Stimulated activated naive CD8-positive, alpha-beta T cell treated with anti-CD3 and anti-CD28 coated beads, Interleukin-15, Interleukin-2, amounts not matched to agents 100 U/mL and 50 U/mL, for 24 hours (primary cell): ENCODE measurements at places on chromosomes 1 and 21.

GRCh38 chr1:26468911-26469310, 3.3 kb upstream of the HMGN2 start:
- no peak for DNase-seq

- DNase-seq, result no peak
Observed at GRCh38 chr1:238119060-238119459, 228.3 kb upstream of the ZP4 start.

DNA sequence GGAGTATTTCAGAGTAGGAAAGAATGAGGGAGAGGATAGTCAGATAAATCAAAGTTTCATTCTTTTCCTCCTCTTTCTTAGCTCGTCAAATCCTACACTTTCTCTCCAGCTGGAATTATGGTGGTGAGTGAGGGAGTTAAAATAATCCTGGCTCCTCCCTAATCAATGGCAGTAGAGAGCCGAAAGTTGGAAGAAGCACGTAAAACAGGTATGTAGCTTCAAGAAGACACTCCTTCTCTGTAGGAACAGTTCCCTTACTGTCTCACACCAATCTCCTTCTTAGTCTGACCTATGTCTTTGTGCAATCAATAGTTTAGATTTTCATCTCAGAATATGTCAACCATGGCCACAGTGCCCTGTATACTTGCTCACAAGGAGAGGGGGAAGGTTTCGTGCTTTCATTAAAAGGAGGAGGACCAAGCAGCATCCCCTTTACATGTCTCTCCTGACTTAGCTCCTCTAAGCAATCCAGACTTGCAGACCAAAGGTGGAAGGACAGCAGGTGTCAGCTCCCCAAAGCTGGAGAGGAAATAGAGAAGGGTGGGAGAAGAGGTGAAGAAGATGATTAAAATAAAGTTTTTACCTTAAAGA, 878 bp downstream of the MINDY1 start:
- DNase-seq, result no peak

- DNase-seq, result no peak
Observed at GRCh38 chr21:24153137-24153536, 1454.1 kb downstream of the MRPL39 start.

DNA sequence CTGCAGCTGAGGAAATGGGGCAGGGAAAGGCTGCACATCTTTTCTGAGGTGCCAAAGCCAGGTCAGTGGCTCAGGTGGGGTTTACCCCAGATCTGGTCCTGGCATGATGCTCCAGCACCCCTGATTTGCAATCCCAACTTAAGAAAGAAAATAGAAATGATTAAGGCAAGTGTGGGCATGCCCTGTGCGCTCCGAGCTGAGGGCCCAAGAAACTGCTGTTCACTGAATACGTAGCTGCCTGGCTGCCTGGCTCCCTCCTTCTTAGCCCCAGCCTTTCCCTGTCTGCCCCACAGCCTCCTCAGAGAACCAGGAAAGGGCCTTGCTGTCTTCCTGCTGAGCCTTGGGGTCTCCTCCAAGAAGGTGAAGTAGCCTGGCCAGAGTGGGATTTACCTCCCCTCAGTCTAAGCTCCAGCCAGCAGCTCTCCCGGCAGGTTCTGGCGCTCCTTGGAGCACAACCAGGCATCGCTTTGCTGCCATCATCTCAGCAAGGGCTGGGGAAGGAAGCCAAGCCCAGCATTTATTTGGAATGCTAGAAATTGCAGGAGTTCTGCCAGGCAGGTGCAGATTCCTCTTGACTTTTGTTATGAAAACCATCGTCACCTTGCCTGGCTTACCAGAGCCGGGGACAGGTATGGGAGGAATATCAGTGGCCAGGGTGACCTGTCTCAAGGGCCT, 51.3 kb upstream of the SELENON start:
- no peak for DNase-seq

DNA sequence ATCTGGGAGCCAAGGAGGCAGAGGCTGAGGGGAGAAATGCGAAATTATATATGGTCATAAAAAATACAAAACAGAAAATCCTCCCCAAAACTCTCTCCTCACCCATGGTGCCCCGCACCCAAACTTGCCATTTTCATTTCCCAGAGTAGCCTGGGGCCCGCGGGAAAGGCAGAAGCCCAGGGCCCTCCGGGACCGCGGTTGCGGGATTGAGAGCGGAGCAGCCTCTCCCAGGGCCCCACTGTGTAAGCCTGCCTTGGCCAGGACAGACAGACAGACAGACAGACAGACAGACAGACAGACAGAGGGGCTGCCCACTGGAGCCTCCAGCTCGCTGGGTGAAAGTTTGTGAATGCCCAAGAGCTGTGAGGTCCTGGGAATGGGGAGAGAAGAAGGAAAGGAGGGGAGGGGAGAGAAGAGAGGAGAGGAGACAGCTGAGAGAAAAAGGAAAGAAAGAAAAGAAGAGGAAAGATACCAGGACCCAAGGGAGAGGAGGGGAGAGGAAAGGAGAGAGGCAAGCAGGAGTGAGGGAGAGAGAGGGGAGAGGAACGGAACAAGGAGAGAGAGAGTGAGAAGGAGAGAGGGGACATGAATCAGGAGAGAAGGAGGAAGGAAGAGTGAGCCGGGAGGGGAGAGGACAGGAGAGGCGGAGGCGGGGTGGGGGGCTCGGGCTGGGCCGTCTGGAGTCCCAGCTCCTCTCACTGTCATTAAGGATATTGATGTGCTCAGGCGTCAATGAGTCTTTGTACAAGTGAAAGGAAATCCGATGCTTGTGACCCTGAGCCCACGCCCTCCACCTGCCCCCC, 69.3 kb upstream of the CASZ1 start:
- DNase-seq, result no peak

- no peak for DNase-seq
Observed at GRCh38 chr1:180157576-180158057, 2.9 kb downstream of the QSOX1 start.

DNA sequence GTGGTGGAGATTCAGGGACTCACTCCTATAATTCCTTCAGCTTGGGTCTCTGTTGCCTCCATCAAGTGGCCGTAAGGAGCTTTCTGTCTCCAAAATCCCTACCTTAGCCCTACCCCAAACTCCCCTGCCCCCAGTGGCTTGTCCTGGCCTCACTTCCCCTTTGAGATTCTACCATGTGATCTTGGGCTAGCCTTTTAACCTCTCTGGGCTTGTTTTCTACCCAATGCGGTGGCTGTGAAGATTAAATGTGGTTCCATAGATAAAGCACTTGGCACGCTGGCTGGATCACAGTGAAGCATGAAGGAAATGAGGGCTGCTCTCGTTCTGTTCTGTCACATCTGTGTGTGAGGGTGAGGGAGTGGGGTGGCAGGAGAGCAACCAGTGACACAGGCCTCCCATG, 43.6 kb downstream of the FAAH start:
- no peak for DNase-seq

GRCh38 chr21:45136927-45137611, 62.7 kb downstream of the ADARB1 start:
- DNase-seq, result peak; percentile 78

- no peak for DNase-seq
Observed at GRCh38 chr1:100430325-100430756, 78.0 kb downstream of the CDC14A start.

GRCh38 chr1:156282479-156283222, at the start of gene SMG5:
SMG5 (minus strand) TSS chr1:156282825; CDS start chr1:156282680, 145 bp downstream.
- peak; percentile 95 for DNase-seq

- no peak for DNase-seq
Observed at GRCh38 chr1:192936313-192937018, 122.7 kb downstream of the UCHL5 start.

- DNase-seq, result no peak
Observed at GRCh38 chr1:202230061-202230938, 36.7 kb downstream of the LGR6 start.

DNA sequence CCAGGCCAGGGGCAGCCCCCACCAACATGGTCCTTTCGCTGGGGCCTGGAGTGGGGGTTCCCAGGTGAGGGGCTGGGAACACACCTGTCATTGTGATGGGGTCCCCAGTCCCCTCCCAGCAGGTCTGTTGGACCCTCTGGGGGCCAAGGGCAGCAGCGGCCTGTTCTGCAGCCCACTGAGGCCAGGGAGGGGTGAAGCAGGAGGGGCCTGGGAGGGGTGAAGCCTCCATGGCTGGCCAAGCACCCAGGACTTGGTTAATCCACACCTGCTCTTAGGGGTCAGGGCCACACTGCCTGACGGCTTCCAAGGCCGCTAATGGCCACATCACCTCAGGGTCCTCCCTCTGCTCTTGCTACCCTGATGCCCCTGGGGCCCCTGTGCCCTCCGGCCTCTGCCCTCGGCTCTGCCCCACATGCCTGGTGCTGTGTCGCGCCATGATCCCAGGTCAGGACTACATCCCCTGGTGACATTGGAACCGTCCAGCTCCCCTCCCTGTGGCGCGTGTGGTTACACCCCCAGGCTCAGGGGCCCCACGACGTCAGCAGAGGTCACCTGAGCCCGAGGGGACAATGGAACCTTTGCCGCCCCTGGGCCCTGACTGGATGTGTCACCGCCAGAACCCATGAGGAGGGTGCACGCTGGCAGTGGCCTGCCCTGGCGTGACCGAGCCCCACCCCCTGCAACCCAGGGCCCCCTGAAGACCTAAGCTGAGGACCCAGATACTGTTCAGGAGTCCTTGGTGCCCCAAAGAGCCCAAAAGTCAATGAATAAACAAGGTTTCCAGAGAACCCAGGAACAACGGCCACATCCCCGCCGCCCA, 7.0 kb downstream of the TNFRSF18 start:
- no peak for DNase-seq

- DNase-seq, result no peak
Observed at GRCh38 chr1:42052072-42052699, 101.0 kb upstream of the GUCA2B start.

DNA sequence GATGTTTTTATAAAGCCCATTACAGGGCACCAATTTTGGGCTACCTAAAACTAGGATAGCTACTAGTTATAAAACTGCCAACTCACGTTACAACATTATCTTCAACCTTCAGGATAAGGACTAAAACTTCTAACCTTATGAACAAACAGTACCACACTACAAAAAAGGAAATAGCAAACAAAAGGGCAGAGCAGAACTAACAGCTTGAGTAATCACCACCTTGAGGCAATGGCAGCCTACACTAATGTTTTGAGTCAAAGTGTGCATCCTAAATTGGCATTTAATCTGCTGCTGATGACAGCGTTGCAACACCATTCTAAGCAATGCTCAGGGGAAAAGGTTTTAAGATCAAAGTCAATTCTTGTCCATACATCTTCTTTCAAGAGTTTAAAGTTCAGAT, 27.2 kb downstream of the PTP4A2 start:
- DNase-seq, result no peak

GRCh38 chr1:160325252-160325651, 17.8 kb downstream of the COPA start:
- DNase-seq, result no peak

DNA sequence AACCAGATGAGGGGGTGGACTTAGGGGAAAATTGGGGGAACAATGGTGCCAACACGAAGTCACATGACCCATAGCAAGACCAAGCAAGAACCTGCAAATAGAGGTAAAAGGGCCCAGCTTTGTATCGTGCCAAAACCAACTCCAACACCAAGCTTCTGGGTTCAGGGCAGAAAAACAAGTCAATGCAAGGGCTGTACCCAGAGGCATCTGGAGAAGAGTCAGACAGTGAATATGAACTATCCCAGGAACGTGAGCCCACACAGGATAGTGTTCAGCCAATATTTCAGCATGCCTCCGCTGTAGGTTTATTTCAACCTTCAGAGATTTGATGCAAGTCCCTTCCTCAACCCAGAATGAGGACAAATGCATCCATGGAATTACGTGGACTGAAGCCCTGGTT, 15.0 kb upstream of the ZMYM6 start:
- no peak for DNase-seq

GRCh38 chr1:32199717-32200072, 700 bp upstream of the CCDC28B start:
- no peak for DNase-seq

- DNase-seq, result no peak
Observed at GRCh38 chr1:233530665-233531386, 83.1 kb upstream of the KCNK1 start.

DNA sequence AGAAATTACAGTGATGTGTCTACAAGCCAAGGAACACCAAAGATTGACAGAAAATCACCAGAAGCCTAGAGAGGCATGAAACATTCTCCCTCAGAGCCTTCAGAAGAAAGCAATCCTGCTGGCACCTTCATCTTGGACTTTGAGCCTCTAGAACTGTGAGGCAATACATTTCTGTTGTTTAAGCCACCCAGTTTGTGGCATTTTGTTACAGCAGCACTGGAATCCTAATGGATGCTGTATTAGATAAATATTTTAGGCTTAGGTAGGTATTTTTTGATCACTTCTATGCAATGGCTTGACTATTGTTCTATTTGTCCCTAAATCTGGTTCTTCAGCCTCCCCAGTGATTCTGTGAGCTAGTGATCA, 453.1 kb downstream of the LTN1 start:
- DNase-seq, result no peak

DNA sequence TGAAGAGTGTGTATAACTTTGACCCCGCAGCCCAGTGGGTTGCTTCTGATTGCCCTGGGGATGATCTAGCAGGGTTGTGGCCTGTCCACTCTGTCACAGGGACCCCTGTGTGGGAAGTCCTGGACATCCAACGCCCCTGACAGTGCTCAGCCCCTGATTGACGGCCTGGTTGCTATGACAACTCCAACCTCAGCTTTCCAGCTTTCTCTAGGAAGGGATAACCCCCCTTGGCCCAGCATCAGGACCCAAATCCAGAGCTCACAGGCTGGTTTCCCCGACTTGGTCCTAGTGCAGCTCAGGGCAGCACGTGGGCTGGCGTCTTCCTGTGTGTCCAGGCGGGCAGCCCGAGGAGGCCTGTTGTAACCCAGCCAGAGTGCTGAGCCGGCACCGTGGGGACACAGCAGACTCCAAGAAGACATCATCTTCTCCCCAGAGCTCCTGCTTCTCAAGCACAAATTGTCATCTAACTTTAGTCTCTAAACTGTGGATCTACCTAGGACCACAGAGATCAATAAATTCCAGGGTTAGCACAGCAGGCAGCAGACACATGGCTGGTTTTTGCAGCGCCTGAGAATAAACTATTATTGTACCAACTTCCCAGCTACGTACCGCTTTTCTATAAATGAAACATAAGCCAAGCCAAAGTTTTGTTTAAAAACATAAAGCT, 18.9 kb upstream of the PDXK start:
- no peak for DNase-seq

GRCh38 chr1:40107290-40107959, 10.4 kb upstream of the PPT1 start:
- DNase-seq, result no peak

- DNase-seq, result peak; percentile 16
Observed at GRCh38 chr1:201888282-201889089, at the start of gene SHISA4. SHISA4 (plus strand) TSS chr1:201888898; CDS start chr1:201888995, 97 bp downstream.

- DNase-seq, result no peak
Observed at GRCh38 chr1:28288487-28288886, 29.2 kb downstream of the SESN2 start.

GRCh38 chr21:38989745-38990423, 184.2 kb downstream of the ETS2 start:
- DNase-seq, result no peak

- DNase-seq, result no peak
Observed at GRCh38 chr1:231605149-231606100, 21.2 kb upstream of the DISC1 start.

- DNase-seq, result peak; percentile 69
Observed at GRCh38 chr1:235831148-235831547, 35.6 kb downstream of the LYST start.

DNA sequence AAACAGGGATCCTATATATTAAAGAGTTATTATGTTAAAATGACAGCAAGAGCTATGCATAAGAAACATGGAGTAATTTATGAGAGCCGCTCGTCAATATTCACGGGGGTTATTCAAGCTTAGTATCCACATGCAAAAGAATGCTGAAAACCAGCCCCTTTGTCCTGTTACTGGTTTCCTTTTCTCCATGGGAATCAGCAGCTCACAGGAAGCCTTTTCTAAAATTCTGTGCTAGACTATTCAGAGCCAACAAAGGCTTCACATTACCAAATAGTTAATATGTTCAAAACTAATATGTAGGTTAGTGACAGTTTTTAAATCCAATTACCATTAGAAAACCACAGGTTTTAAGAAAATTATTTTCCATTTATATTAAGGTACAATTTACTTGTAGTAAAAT, 225.6 kb upstream of the MAP1LC3C start:
- DNase-seq, result no peak
